ENCODE measurements at places on chromosomes 7 and 10.

- no peak overlapping the region for H3K4me3 ChIP-seq
- peak overlapping the region; percentile 9 for H3K27ac ChIP-seq
- DNase-seq = no peak
- peaks cover 13% of the 10 kb centered on the region for H3K36me3 ChIP-seq
- H3K27me3 ChIP-seq = no peaks in the 10 kb centered on the region
- H3K4me1 ChIP-seq = peaks cover 73% of the 10 kb centered on the region
These were observed 9.4 kb downstream of the OGDH start for GRCh38 chr7:44615793-44616192.

GRCh38 chr7:37230221-37230620 lies 218.4 kb downstream of the ELMO1 start:
- peaks cover 2% of the 10 kb centered on the region for H3K4me1 ChIP-seq
- no peak overlapping the region for H3K27ac ChIP-seq
- no peak overlapping the region for H3K4me3 ChIP-seq
- no peaks in the 10 kb centered on the region for H3K27me3 ChIP-seq

DNA sequence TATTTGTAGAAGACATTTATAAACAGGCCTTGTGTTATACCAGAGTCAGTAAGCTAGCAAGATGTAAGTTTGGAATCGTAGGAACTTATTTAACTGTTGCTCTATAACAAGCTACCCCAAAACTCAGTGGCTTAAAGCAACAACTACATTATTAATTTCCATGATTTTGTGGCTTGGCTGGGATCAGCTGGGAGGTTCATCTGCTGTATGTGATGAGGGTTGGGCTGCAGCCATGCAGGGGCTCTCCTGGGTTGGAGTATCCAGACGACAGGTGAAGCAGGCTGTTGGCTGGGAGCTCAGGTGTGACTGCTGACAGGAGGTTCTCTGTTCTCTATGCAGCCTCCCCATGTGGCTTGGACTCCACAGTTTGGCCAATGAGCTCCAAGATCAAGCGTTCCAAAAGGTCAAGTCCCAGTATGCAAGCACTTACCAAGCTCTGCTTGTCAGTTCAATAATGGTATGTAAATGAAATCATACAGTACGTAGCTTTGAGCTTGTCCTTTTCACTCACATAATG lies 52.4 kb downstream of the GPR26 start:
- H3K27ac ChIP-seq = no peak overlapping the region
- H3K4me3 ChIP-seq = no peak overlapping the region
- peaks cover 23% of the 10 kb centered on the region for H3K27me3 ChIP-seq
- H3K4me1 ChIP-seq = no peaks in the 10 kb centered on the region
- DNase-seq = no peak

GRCh38 chr10:79273604-79274003 lies 73.7 kb upstream of the PPIF start:
- peaks cover 40% of the 10 kb centered on the region for H3K4me1 ChIP-seq
- H3K36me3 ChIP-seq = peaks cover 46% of the 10 kb centered on the region
- DNase-seq = no peak
- no peak overlapping the region for H3K4me3 ChIP-seq
- no peak overlapping the region for H3K27ac ChIP-seq

DNA sequence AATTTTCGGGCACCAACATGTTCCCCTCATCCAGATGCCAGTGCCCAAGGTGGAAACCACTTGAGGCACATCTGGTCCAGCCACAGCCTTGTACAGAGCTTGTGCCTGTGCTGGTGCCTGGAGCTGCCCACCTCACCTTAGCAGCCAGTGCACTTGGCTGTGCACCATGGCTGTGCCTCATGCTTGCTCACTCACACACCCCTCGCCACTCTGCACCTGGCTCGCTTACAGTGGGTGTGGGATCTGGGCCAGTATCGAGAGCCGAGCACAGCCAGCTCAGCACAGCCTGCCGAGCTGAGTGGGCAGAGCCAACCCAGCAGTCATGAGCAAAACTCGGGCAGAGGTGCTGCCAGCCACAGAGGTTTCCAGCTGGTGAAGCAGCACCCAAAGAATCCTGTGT lies 139.9 kb upstream of the NUPR2 start:
- DNase-seq = no peak
- no peaks in the 10 kb centered on the region for H3K4me1 ChIP-seq
- no peak overlapping the region for H3K27ac ChIP-seq
- H3K4me3 ChIP-seq = no peak overlapping the region
- H3K27me3 ChIP-seq = no peaks in the 10 kb centered on the region

- H3K36me3 ChIP-seq = no peaks in the 10 kb centered on the region
- DNase-seq = no peak
- peaks cover 12% of the 10 kb centered on the region for H3K4me1 ChIP-seq
- no peaks in the 10 kb centered on the region for H3K27me3 ChIP-seq
These were observed 20.5 kb downstream of the SPAG6 start for GRCh38 chr10:22365644-22366434.

- no peak overlapping the region for H3K27ac ChIP-seq
- H3K4me3 ChIP-seq = no peak overlapping the region
- peaks cover 17% of the 10 kb centered on the region for H3K27me3 ChIP-seq
- no peaks in the 10 kb centered on the region for H3K36me3 ChIP-seq
- DNase-seq = no peak
These were observed 14.4 kb upstream of the MTERF1 start for GRCh38 chr7:91894781-91895480.

DNA sequence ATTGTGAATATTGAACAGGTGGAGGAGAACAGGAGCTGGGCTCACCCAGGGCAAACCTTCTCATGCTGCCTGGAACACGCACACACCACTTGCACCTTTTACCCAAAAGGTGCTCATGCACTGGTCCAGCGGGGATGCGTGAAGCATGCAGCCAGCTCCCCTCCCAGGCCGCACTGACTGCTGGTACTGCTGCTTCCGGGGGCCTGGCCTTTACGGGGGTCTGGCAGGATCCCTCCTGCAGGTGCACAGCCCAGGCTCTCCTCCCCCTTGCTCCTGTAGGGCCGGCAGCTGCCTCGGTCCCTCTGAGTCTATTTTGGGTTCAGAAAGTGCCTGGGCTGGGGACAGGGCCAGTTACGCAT lies 221.7 kb downstream of the DNAJB6 start:
- H3K27ac ChIP-seq = no peak overlapping the region
- H3K27me3 ChIP-seq = no peaks in the 10 kb centered on the region
- DNase-seq = no peak

DNA sequence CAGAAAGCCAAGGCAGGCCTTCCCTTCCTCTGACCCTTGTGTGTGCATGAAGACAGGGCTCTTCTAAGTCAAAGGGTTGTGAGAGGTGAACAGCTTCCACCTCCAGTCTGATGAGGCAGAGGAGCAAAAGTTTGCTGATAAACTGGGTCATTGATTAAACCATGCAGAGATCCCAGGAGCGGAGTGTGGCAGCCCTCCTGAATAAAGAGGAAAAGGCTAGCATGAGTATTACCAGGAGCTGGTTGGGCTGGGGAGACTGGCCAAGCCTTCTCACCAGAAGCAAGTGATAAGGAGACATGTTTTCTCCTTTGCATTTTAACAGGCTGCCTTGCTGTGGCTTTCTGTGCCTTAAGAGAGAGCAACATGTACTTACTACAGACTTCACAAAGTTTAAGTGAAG lies 10.2 kb downstream of the LMOD2 start:
- H3K27ac ChIP-seq = no peak overlapping the region
- H3K27me3 ChIP-seq = peaks cover 37% of the 10 kb centered on the region
- H3K4me3 ChIP-seq = no peak overlapping the region
- DNase-seq = no peak
- H3K36me3 ChIP-seq = no peaks in the 10 kb centered on the region

DNA sequence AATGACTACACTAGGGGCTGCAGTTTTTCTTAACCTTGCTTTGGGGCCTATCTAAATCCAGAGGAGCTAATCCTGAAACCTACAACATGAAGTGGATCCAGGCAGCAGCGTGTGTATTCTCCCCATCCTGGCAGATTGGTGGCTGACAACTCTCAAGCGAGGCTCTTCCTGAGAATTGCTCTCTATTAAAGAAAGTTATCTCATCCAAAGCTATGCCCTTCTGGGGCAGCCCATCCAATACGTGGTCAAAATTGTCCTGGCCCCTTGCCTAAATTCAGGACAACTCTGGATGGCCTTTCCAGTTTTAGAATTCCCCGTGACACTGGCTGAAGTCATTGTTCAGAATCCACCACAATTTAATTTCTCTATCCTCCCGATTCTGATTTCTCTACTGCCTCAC lies 66.1 kb downstream of the IQUB start:
- no peak overlapping the region for H3K4me3 ChIP-seq
- no peak overlapping the region for H3K27ac ChIP-seq
- no peak for DNase-seq
